Small intestine (tissue), 16 donors: ENCODE measurements at places on chromosomes 5 and 9. TPM values are rescaled to one million over a fixed set of nuclear protein-coding genes. Genes with fewer than 3 reads are reported as not detected.

The NR5A1 gene
- polyA plus RNA-seq = 0.10 TPM

The ARL10 gene
- polyA plus RNA-seq = under 0.01 TPM

The IFNA13 gene
- not detected for polyA plus RNA-seq

The CARTPT gene
- not detected for polyA plus RNA-seq

The SH3PXD2B gene
- 11.9 TPM for polyA plus RNA-seq

The LCN15 gene
- 38.5 TPM for polyA plus RNA-seq

DNA sequence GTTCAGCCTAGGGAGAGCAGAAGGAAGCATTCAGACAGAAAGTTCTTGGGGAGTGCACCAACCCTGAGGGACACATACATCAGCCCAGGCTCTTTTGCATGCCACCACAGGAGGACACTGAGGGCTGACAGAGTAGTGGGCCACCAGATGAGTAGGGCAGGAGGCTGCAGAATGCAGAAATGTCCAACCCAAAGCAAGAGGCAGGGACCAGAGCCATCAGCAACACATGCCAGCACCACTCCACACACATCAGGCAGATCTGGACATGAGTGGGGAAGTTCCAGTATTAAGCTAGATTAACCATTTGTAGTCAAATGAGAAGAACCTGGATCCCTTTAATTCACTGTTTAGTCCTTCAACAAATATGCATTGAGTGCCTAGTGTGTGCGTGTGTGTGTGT is 35.7 kb upstream of the OTULINL start:
- no peaks in the 10 kb centered on the region for H3K36me3 ChIP-seq
- no peak for DNase-seq
- no peaks in the 10 kb centered on the region for H3K27me3 ChIP-seq
- peaks cover 5% of the 10 kb centered on the region for H3K4me1 ChIP-seq

DNA sequence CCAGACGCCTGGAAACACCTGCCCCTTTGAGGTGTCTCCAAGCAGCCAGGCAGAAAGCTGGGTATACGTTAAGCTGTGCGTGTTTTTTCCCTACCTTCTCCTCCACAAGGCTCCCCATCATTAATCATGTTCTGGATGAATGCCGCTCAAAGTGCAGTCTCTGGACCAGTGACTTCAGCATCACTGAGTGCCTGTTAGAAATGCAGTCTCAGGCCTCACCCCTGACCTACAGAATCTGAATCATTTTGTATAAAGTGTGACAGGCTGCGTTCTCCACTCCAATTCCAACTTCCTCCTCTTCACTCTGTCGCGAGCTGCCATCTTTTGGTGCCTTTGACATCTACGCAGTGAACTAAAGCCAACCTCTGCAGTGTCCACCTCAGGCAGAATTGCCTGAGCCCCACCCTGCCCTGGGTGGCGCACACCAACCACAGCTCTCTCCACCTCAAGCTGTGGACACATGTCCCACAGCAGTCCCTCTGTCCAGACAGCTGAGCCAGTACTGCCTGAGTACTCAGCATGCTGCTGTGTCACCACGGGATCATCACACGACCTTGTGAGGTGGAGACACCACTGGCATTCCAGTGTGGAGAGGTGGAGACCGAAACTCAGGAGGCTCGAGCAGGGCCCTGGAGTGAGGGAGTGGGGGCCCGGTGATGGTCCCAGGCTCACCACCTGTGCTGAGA is 14.2 kb downstream of the PTPN3 start:
- no peak overlapping the region for H3K27ac ChIP-seq
- DNase-seq = no peak
- no peaks in the 10 kb centered on the region for H3K27me3 ChIP-seq
- no peak overlapping the region for H3K4me3 ChIP-seq
- H3K36me3 ChIP-seq = no peaks in the 10 kb centered on the region
- H3K4me1 ChIP-seq = peaks cover 4% of the 10 kb centered on the region

- no peaks in the 10 kb centered on the region for H3K27me3 ChIP-seq
- no peak overlapping the region for H3K4me3 ChIP-seq
- no peaks in the 10 kb centered on the region for H3K36me3 ChIP-seq
Measured at GRCh38 chr9:107982745-107983144, 493.2 kb upstream of the KLF4 start.

GRCh38 chr9:28163619-28164018 is 590.3 kb upstream of the C9orf72 start:
- H3K27ac ChIP-seq = no peak overlapping the region
- H3K4me1 ChIP-seq = no peaks in the 10 kb centered on the region
- DNase-seq = no peak
- no peaks in the 10 kb centered on the region for H3K27me3 ChIP-seq

DNA sequence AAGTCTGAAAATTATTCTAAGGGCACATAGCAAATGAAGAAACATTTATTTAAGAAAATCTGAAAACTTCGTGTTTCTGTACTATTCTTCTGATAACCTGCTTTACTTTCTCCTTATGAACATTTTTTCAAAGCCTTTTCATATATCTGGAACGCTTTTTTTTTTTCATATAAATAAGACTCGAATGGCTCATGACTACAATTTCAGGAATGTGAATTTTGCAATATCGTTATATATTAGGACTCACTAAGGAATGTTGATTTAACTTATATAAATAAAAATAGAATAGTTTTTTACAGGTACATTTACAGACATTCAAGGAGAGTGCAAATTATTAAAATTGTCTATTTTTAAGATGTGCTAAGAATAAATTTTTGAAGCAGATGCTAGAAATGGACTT is 42.9 kb downstream of the GPBP1 start:
- H3K36me3 ChIP-seq = peaks cover 32% of the 10 kb centered on the region
- H3K4me1 ChIP-seq = no peaks in the 10 kb centered on the region
- H3K27me3 ChIP-seq = no peaks in the 10 kb centered on the region
- no peak overlapping the region for H3K4me3 ChIP-seq

DNA sequence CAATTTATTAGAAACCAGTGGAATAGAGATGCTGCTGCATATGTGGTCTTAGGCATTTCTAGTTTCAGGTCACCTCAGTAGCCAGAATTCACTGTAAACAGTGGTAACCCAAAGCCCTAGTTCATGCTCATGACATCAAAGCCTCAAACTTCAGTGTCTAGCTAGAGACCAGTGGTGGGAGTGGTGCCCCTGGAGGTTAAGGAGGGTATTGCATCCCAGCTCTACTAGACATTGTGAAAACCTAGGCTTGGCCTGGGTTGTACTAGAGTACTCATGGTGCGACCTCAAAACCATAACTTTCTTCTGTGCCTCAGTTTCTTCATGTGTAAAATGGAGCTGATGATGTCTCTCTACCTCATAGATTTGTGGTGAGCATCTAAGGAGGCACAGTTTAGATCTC is 18.8 kb downstream of the COL5A1 start:
- no peaks in the 10 kb centered on the region for H3K4me1 ChIP-seq
- no peak overlapping the region for H3K27ac ChIP-seq
- DNase-seq = no peak
- H3K27me3 ChIP-seq = no peaks in the 10 kb centered on the region

GRCh38 chr5:169970911-169971765 is 9.2 kb downstream of the INSYN2B start:
- H3K36me3 ChIP-seq = no peaks in the 10 kb centered on the region
- H3K4me1 ChIP-seq = no peaks in the 10 kb centered on the region
- H3K4me3 ChIP-seq = no peak overlapping the region
- H3K27ac ChIP-seq = no peak overlapping the region
- peaks cover 3% of the 10 kb centered on the region for H3K27me3 ChIP-seq
- DNase-seq = no peak

- H3K27ac ChIP-seq = no peak overlapping the region
- no peaks in the 10 kb centered on the region for H3K27me3 ChIP-seq
- no peak overlapping the region for H3K4me3 ChIP-seq
- H3K4me1 ChIP-seq = no peaks in the 10 kb centered on the region
Measured at GRCh38 chr5:82176115-82176814, 101.9 kb downstream of the RPS23 start.

DNA sequence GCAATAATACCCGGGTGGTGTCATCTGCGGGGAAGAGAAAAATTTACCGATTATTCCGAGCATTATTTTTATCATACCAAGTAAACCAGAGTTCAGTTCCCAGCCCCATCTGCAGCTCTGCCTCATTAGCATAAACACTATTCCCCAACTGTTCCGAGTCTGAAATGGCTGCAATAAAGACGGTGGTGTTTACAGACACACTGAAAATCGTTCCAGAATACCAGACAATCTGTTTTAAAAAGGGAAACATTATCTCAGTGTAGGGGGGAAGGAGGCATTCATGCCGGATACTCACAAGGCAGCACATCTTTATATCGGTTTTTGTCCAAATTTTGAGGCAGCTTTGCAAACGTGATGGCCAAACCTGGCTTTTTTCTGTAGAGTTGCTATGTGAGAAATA is 70.3 kb upstream of the EPB41L4B start:
- H3K36me3 ChIP-seq = peaks cover 60% of the 10 kb centered on the region
- H3K4me1 ChIP-seq = no peaks in the 10 kb centered on the region
- no peak overlapping the region for H3K27ac ChIP-seq
- no peaks in the 10 kb centered on the region for H3K27me3 ChIP-seq

- H3K4me3 ChIP-seq = no peak overlapping the region
- no peaks in the 10 kb centered on the region for H3K27me3 ChIP-seq
- H3K4me1 ChIP-seq = no peaks in the 10 kb centered on the region
- no peak overlapping the region for H3K27ac ChIP-seq
- H3K36me3 ChIP-seq = no peaks in the 10 kb centered on the region
Measured at GRCh38 chr5:169374761-169375160, 73.8 kb upstream of the SLIT3 start.

GRCh38 chr5:74384851-74385250 is 255.7 kb downstream of the ENC1 start:
- H3K27ac ChIP-seq = no peak overlapping the region
- H3K36me3 ChIP-seq = no peaks in the 10 kb centered on the region
- peaks cover 7% of the 10 kb centered on the region for H3K4me1 ChIP-seq
- H3K27me3 ChIP-seq = no peaks in the 10 kb centered on the region
- DNase-seq = no peak

DNA sequence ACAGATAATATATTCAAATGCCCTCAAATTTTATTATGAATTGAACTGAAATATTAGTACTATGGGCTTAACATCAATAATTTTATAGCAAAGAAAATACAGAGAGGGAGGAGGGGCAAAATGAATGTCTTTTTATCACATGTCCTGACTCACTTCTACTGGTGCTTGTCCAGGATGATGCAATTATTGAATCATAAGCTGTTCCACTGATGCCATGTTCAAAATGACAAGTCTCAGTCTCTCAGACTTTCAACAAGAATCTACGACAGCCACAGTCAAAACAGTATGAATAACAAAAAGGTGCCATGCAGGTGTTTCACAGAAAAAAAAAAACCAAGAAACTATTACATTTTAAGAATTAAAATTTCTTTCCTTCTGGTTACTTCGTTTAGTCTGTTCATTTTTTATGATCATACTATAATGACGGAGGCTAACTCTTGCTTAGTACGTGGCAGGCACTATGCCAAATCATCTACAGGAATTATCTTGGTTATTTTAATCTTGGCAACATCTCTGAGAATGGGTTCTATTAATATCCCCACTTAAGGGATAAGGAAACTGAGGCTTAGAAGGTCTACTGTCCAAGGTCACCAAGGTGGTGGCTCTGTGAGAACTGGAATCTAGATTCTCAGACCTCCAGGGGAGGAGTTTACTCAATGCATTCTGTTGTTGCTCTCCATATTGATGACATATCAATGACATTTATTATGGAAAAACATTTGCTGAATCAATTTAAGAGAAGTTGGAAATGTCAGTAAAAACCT is 61.5 kb downstream of the NR3C1 start:
- no peaks in the 10 kb centered on the region for H3K4me1 ChIP-seq
- DNase-seq = no peak
- no peak overlapping the region for H3K4me3 ChIP-seq
- H3K27ac ChIP-seq = no peak overlapping the region

DNA sequence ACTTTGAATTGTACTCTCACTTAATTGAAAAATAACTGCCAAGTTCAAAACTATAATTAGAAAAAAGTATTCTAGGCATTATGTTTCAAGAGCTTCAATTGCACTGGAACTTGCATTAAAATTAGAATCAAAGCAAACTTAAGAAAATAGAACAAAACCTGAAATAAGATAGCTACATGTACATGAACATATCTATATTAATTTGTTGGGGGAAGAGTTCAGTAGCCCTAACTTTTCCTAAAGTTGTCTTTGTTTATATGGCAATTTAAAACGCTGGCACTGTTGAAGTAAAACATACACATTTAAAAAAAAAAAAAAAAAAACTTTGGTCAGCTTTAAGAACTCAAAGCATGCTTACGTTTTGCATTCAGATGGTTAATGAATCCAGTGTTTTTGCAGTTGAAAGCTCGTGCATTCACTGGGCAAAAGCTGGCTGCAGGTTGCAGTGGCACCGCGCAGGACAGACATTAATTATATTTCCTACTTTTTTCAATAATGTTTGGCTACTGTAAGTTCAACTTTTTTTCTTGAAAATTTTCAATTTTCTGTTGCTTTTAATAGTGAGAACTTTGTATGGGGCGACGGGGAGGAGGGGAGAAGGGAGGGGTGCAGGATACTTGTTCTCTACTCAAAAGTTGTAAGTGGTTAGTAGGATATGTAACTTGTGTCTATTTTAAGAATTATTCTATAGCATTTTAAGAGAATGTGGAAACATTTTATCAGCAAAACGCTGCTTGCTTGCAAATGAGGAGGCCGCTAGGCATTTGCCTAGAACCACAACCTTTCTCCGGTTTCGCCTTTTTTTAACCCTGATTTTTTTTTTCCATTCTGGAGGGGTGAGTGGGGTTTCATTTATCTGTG is 3.9 kb downstream of the NR2F1 start:
- H3K27me3 ChIP-seq = peaks cover 78% of the 10 kb centered on the region
- H3K4me1 ChIP-seq = peaks cover 18% of the 10 kb centered on the region
- no peak overlapping the region for H3K27ac ChIP-seq
- H3K36me3 ChIP-seq = no peaks in the 10 kb centered on the region
- DNase-seq = no peak

DNA sequence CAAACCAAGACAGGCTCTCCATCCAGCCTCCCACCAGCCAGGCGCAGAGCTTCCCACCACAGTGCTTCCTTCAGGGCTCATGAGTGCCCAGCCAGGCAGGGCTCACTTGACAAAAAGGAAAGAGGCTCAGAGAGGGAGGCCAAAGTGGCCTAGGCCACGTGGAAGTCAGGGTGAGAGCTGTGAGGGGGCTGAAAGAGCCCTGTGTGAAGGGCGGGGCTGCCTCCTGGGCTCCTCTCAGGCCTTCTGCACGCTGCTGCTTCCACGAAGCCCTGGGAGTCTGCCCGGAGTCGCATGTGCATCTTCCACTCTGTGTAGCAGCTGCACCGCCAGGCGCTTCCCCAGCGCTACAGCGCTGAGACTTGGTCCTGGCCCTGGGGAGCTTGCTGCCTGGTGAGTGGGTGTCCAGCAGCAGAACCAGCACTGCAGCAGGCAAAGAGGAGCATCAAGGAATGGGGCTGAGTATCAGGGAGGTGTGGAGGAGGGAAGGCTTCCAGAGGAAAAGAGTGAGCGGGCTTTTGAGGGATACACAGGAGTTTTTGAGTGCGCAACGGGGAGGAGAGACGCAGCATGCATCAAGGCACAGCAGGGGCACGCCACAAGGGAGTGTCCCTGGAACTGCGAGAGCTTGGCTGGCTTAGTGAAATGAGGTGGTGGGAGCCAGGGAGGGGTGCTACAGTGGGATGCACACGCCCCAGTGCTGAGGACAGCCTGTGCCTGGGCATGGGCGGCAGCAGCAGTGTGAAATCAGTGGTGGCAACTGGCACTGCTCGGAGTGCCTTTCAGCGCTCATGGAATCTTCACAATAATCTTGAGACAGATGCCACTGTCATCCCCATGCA is 178.0 kb downstream of the GAPVD1 start:
- no peaks in the 10 kb centered on the region for H3K27me3 ChIP-seq
- H3K4me3 ChIP-seq = no peak overlapping the region
- H3K36me3 ChIP-seq = peaks cover 44% of the 10 kb centered on the region
